ENCODE measurements at places on chromosomes 3 and 15.
A peak's percentile ranks its signal among the peaks of the same experiment; 100 is the strongest.

GRCh38 chr3:107942244-107942643, 148.6 kb downstream of the CD47 start:
- DNase-seq, result no peak

DNA sequence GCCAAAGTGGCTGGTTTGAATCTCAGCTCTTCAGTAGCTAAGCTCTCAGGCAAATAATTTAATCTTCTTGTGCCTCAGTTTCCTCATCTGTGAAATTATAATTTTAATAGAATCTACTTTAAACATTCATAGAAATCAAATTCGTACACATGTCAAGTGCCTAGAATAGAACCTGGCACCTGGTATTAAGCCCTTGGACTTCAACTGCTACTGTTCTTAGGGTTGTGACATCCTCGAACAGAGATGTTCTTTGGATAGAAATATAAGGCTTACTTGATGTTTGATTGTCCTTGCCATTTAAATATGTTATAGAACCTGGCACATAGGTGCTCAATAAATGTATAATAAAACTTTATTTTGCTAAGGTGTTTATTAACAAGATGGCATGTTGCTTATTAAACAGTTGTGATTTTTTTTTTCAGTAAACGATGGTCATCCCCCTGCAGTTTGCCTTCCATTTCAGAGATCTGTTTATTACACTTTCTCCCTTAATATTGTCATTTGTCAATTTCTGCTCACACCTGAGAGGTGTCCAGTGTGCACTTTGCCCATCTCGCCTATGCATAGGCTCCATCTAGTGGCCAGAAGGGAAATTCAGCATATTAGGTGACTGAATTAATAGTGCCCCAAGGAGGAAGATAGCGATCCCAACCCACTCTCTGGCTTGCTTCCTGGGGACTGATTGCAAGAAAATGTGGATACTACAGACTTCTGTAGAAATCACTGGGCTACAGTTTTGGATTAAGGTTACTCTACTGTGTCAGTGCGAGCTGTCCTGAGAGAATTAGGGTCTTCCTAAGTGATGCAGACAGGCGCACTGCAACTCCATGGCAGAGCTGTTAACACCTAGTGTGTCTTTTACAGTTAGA, 10.7 kb downstream of the IGF1R start:
- no peak for DNase-seq

GRCh38 chr3:49869525-49870126, at the start of gene CAMKV:
Gene CAMKV (minus strand): TSS chr3:49869906. CDS start chr3:49862388, 7,518 bp downstream.
- DNase-seq, result no peak

- DNase-seq, result no peak
Observed at GRCh38 chr3:168414149-168414548, 318.4 kb upstream of the GOLIM4 start.

- DNase-seq, result no peak
Observed at GRCh38 chr15:62977952-62978811, 64.4 kb upstream of the TPM1 start.

GRCh38 chr3:129974564-129974832, at the start of gene TRH:
Gene TRH (plus strand): TSS chr3:129974720. CDS start chr3:129975817, 1,097 bp downstream.
- no peak for DNase-seq

DNA sequence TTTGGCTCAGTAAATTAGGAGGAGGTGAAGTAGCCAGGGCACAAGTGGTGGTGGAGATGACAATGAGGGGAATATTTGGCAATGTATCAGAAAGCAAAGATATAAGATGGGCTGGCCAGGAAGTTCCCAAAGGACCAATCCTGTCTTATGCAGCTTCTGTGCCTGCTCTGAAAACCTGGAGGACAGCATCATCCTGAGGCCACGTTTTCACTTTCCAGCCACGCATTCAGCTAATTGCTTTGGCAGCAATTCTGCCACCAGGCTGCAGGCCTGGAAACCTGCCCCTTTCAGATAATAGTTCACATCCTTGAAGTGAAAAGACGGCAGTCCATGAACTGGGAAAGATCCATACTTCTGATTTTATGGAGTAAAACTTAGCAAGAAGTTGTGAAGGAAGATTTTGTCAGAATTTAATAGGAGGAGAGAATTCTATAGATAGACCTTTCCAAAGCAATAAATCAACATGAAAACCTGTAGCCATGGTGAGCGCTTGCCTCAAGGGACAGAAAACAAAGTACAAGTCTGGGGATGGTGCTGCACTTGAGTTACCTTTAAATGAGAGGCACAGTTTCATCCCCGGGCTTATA, 682.5 kb downstream of the GRM7 start:
- no peak for DNase-seq

DNA sequence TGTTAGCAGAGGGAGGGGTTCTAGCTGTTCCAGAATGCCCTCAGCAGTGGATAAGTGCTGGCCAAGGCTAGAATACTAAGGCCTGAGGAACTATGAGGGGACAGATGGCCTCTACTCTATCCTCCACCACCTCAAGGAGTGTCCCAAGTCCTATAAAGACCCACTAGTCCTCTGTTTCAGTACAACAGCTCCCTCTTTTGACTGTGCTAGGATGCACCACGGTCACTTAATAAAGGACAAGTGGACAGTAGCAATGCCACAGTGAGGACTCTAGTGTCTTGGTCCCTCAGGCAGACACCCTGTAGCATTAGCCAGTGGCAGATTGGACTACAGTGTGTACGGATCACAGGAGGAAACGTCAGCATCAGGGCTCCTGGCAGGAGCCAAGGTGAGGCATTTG, 171.8 kb upstream of the PROK2 start:
- DNase-seq, result no peak

GRCh38 chr3:88321363-88322050, 171.7 kb downstream of the C3orf38 start:
- DNase-seq, result no peak

- no peak for DNase-seq
Observed at GRCh38 chr3:140225996-140226395, 291.0 kb downstream of the CLSTN2 start.

GRCh38 chr15:75023872-75024636, 664 bp downstream of the PPCDC start:
- DNase-seq, result no peak

- DNase-seq, result no peak
Observed at GRCh38 chr3:24154013-24154695, 209.1 kb downstream of the NR1D2 start.

- no peak for DNase-seq
Observed at GRCh38 chr3:192332386-192333291, 394.7 kb downstream of the FGF12 start.

DNA sequence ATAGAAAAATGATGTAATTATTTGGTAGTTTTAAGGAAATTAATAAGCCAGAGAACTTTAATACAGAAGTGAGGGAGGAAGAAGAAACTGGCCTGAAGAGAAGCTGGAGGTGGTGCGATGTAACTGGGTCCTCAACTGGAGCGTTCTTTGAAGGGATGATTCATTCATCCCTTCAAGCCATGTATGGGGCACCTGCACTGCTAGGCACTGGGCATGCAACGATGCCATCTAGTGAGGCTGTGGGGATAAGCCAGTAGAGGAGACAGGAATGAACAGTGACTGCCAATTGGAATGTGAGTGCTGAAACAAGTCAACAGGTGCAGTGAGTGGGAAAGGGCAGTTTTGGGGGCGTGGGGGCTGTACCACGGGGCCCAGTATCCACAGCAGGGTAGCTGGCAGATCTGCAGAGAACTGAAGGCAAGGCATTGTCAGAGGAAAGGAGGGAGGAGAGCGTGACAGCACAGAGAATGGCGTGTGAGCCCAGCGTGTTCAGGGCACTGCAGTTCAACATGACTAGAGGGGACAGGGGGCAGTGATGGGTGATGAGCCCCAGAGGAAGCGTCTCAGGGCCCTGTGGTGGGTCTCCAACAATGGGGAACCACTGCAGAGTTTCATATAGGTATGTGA, 3.8 kb upstream of the KIF23 start:
- no peak for DNase-seq

DNA sequence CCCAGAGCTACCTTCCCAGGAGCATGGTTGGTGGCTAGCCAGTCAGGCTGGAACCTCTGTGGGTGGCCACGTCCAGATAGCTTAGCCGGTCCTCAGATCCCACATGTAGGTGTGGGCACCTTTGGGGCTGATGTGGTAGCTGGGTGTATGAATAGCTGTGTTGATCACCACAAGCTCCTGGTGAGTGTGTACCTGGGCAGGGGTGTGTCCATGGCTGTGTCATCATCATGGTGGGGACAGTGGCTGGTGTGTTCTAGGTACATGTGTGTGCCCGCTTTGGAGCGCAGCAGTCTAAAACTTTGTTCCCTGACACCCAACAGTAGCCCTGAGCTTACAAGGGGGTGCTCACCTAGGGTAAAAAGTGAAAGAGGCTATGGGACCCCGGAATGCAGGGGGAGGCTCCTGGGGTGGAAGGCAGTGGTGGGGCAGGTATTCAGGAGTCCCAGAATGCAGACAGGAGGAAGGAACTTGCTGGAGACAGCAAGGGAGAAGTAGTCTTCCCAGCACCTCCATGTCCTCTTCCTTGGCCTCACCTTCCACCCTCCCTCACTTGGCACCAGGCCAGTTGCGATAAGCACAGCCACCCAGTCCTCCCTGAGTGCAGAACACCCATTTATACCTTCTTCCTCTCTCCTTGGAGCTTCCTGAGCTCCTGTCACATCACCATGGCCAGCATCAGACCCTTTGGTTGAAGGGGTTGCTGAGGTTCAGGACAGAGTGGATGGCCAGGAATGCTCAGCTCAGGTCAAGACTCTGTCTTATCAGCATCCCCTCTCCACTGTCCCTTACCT, 1.2 kb downstream of the CISH start:
- no peak for DNase-seq

DNA sequence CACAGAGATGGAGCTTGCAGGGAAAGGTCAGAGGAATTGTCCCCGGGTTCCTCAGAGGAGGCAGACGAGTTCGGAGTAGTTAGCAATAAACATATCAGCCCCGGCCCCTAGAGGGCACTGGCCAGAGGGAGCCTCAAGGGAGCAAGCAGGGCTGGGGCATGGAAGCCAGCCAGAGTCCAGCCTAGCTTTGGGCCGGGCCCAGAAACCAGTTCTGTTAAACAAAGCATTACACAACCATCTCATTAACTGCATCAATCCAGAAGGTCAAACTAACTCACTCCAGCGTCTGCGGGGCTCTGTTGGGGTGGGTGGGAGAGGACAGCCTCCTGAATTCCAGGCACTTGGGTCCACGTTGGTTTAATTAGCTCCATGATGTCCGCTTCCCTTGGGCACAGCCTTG, 41.0 kb upstream of the IREB2 start:
- DNase-seq, result peak; percentile 54

DNA sequence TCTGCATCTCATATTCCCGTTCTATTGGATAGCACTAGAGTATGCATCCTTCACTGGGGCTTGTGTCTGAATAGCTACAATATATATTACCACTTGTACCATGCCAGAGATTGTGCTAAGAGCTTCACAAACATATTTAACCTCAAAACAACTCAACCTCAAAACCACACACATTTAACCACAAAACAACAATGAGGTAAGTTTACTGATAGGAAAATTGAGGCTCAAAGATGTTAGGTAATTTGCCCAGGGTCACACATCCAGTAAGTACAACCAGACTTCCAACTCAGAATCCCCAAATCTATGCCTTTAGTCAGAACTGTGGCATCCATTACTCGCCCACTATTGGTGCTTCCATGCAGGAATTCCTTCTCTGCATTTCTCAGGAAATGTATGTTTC, 220.0 kb downstream of the FAM43A start:
- no peak for DNase-seq

- no peak for DNase-seq
Observed at GRCh38 chr15:87228460-87228859, 1028.1 kb downstream of the NTRK3 start.

- DNase-seq, result no peak
Observed at GRCh38 chr3:98727638-98728037, 35.5 kb upstream of the ST3GAL6 start.

- no peak for DNase-seq
Observed at GRCh38 chr15:74403991-74404563, 29.7 kb downstream of the SEMA7A start.
